ENCODE measurements at places on chromosomes 7 and 10. TPM values are rescaled to one million over a fixed set of nuclear protein-coding genes. Genes with fewer than 3 reads are reported as not detected.

GRCh38 chr7:36391436-36392198 is 2.0 kb downstream of the ANLN start:
- DNase-seq, result peak; percentile 84

TFEC gene
- 0.02 TPM for total RNA-seq

- DNase-seq, result peak; percentile 96
Measured at GRCh38 chr7:16915405-16915804, 33.6 kb upstream of the AGR3 start.

GRCh38 chr10:75358132-75358531 is 43.4 kb downstream of the ZNF503 start:
- DNase-seq, result no peak

- peak; percentile 22 for DNase-seq
Measured at GRCh38 chr10:127243490-127244272, 47.3 kb upstream of the INSYN2A start.

DNA sequence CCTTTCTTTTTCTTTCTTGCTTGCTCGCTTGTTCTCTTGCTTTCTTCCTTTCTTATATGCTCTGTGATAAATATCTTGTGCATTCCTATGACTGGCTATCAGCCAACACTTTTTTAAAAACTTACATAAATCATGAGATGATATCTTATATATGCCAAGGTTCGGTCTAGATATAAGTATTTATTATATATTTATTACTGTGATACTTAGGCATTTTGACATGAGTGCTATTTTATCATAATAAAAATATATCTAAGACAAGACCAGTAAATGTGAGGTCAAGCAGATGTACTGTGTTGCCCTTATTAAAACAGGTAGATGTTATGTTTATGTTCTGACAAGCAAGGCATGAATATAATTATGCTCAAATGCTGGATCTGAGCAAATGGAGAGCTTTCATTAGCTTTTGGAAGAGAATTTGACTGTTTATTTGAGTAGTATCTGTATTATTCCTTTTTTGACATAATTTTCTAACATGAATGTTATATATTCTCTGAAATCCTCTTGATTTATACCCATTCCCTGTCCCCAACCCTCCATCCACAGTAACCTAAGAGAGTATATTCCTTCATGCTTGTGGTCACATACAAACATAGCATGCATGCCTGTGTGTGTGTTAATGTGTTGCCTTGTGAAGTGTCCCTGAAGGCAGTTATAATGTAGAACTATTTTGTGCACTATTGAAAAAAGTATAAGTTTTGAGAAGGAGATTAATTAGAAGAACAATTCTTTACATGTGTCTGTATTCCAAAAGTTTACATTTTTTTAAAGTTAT is 158.0 kb downstream of the HDAC9 start:
- DNase-seq, result no peak

DNA sequence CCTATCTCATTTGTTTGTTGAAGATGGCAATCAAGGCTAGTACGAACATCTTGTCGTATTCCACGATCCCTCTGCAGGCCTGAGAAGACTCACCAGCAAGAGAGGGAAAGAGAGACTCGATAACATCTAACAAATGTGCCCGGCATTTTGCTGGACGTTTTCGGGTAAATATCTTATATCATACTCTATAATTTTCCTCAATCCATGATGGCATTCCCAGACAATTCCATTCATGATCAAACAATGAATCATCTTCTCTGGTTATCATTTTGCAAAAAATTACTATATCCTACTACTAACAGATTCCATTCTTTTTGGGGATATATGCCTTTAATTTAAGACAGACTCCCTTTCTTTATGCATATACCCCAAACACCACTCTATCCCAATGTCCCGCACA is 118.1 kb downstream of the TYW1B start:
- DNase-seq, result no peak

RET gene
- total RNA-seq, result 0.15 TPM

- peak; percentile 87 for DNase-seq
Measured at GRCh38 chr10:3763035-3763456, 22.0 kb downstream of the KLF6 start.

GRCh38 chr7:98293746-98294145 is 12.3 kb downstream of the BRI3 start:
- DNase-seq, result no peak

CPXM2 gene
- total RNA-seq, result not detected

DNA sequence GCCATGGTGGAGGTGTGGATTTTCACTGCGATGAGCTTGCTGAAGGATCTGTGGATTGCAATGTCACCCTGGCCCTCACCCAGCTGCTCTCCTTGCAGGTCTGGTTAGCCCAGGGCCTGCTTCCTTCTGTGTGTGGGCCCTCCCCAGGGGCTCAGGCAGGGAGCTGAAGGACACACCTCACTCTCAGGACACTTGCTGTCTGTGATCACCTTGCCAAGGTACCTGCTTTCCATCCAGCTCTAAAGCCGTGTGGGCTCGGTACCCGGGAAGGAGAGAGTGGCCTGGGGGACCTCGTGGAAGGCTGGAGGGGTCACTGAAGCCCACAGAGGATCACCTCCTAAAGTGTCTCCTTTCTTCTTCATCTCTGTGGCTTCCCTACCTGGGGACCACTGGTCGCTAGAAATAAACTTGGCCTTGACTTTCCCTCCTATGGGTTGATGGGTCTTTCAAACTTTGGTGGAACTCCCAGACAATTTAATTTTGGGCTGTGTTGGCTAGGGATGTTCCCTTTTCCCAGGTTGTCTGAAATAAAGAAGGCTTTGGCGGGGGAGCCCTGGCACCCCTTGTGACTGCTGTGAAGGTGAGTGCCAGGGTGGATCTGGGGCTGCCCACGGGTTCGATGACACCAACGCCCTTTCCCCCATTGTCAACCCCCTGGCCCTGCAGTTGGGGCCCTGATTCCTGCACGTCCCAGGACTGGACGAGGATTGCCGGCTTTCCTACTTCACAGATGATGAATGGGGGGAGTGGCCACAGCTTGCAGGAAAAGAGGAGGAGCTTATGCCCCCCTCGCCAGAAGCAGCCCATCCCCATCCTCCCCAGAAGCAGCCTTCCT is 331.0 kb downstream of the ADARB2 start:
- no peak for DNase-seq

PPP1R17 gene
- total RNA-seq, result not detected

DNA sequence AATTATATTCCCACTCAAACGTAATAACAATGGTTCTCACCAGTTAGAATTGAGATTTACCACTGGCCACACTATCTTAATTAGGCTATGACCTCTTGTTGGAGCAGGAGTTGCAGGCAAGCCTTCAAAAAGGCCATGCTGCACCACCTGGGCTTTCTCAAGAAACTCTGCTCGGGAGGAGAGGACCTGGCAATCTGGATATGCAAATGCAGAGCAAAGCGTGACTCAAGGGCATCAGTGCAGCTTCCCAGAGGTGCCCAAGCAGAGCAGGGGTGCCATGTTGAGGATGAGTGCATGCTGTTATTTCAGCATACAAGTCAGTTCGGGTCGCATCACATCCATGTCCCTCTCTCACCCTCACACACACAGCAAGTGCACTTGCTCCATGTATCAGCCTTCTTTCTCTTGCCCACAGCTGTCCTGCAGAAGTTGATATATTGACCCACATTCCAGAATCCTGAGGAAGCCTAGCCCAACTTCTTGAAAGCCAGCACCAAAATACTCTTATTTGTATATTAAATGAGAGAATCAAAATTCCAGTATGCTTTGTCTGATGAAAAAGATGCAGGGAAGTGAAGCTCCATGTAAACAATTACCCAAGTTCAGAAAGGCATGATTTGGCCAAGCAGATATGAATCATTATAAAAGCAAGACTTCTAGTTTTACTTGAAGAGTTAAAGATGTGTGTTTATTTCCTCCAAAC is 55.7 kb upstream of the IL6 start:
- peak; percentile 47 for DNase-seq

UBE2D4 gene
- total RNA-seq, result 23.5 TPM

DNA sequence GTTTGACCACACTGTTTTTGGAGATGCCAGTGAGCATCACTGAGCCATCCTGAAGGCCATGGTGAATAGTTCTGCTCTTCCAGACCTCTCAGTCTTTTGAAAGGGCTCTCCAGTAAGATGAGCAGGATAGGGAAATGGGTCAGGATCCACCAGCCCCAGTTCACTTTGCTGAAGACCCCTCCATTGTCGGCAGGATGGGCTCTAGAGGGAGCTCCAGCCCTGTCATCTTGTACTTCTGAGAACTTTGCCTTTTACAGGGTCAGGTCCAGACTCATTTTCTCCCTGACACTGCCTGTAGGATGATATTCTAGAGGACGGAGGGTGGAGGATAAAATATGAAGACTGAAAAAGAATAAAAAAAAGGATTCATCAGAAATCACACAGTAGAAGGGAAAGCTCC is 13.1 kb downstream of the LHFPL3 start:
- DNase-seq, result no peak

DNA sequence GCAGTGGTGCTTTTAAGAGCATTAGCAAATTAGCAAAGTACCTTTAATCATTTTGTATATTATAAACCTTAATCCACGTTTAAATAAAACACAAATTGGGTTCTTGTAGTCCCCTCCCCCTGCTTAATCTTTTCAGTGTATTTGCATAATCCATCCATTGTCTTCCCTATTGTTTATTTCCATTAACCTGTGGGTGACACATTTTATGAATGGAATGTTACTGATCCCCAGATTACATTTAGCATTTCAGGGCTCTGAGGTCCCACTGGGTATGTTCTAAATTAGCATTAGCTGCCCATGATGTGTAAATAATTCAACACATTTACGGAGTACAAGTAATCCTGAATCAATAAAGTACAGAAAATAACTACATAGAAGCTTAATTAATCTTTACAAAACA is 138.4 kb upstream of the FEZF1 start:
- no peak for DNase-seq

TCAF2 gene
- 3.9 TPM for total RNA-seq

VPS37D gene
- total RNA-seq, result 1.7 TPM

WDFY4 gene
- not detected for total RNA-seq

DNA sequence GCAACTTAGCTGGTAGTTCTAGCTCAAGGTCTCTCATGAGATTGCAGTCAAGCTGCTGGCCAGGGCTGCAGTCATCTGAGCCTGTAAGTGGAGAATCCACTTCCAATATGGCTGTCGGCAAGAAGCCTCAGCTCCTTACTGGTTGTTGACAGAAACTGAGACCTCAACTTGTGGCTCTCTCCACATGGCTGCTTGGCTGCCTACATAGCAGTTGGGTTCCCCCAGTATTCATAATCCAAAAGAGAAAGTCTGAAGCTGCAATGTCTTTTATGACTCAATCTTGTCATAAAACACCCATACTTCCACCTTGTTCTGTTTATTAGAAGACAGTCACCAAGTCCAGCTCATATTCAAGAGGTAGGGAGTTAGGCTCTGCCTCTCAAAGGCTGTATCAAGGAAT is 334.9 kb upstream of the KMT2E start:
- no peak for DNase-seq

DNA sequence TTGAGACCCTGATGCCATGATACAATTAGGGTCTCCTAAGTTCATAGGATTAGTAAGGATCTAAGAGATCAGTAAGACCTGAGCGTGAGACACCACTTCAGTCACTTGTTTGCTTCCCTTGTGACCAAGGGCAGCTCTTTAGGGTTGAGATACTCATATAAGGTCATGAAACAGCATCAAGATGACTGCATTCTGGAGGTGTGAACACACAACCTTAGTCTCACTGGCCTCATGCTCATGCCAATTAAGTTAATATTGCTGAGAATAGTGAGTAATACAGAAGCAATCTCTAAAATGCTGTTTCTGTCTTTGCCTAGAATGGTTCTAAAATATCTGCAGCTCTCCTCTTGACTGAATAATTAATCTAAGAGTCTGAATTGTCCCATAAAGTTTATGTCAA is 39.6 kb upstream of the KLHL7 start:
- peak; percentile 59 for DNase-seq
